ENCODE measurements at places on chromosomes 7 and 10.

DNA sequence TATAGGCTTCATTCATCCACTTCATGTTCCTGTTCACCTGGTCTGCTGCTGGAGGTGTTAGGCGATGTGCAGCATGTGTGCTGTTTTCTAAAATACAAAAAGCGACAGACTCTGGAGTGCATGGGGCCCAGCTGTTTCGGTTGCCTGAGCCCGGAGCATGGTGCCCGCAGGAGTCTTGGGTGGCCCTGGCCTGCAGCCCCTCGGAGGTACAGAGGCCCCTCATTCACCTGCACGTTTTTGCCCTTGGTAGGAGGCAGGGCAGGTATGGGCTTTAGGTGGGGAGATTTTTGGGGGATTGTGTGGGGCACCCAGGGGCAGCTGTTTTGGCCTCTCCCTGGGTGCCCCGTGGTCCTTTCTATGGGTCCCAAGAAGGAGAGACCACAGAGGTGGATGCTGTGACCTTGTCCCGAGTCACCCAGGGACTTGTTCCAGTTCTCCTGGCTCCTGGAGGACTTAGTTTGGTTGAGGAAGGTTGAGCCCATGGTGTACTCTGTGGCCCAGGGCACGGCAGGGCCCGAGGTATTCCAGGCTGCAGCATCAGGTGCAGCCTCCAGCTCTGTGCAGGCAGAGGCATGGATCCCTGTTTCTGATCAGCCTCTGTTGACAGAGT lies 130.7 kb downstream of the TRRAP start:
- no peak for DNase-seq

DNA sequence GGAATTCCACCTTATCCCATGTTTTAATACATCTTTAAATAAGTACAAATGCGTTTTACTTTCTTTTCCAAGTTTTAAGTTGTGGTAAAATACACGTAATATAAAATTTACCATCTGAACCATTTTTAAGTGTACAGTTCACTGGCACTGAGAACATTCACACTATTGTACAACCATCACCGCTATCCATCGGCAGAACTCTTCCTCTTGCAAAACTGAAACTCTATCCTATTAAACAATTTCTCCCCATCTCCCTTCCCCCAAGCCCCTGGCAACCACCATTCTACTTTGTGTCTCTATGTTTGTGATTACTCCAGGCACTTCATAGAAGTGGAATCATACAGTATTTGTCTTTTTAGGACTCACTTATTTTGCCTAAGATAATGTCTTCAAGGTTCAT lies 33.8 kb downstream of the HIP1 start:
- no peak for DNase-seq

GRCh38 chr7:27175626-27176523 lies 1.8 kb upstream of the HOXA10 start:
- DNase-seq, result no peak

DNA sequence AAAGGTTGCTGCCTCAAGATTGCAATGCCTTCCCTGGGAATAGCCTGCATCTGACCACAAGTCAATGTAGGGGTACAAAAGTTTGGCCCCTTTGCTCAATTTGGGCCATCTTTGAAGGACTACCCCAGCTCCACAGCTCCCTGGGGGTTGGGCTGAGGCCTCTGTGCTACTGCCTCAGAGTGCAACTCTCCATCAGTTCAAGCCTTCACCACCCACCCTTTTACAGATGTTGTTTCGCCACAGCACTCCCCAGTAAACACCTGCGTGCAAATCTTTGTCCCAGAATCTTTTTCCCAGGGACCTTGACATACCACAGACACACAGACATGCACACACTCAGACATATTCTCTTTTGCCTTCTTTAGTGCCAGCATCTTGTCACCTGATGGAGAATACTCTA lies 66.0 kb upstream of the ANKRD1 start:
- DNase-seq, result no peak

DNA sequence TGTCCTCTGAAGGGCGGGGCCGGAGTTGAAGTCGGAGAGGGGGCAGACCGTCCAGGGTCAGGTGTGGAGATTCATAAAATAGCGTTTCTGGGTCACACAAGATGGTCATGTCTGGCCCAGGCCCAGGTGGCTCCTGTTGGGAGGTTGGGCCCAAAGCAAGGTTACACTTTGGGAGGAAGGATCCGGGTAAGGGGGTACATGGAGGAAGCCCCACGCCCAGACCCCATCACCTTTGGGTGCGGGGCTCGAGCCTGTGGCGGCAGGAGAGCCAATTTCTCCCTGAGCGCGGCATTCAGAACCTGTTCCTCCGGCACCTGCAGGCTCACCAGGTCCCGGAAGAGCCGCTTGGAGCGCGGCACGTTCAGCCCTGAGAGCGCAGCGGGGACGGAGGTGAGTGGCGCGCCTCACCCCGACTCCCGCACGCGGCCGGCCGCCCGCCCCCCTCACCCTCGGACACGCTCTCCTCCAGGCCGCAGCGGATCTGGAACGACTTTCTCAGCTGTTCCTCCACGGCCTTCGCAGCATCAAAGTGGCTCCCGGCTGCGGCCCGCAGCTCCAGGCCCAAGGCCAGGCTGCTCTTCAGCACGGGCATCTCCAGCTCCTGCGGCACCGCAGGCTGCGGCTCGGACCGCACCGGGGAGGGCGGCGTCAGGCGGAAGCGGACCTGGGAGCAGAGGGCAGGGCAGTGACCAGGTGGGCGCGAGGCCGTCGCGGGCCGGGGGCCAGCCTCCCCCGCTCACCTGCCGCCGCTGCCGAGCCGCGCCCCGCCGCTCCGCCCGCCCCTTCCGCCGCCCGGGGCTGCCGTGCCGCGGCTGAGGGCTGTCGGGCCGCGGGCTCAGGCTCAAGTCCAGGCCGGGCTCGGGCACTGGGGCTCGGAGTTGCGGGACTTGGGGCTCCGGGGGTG lies 644 bp downstream of the PPP1R35 start:
- DNase-seq, result peak; percentile 50

DNA sequence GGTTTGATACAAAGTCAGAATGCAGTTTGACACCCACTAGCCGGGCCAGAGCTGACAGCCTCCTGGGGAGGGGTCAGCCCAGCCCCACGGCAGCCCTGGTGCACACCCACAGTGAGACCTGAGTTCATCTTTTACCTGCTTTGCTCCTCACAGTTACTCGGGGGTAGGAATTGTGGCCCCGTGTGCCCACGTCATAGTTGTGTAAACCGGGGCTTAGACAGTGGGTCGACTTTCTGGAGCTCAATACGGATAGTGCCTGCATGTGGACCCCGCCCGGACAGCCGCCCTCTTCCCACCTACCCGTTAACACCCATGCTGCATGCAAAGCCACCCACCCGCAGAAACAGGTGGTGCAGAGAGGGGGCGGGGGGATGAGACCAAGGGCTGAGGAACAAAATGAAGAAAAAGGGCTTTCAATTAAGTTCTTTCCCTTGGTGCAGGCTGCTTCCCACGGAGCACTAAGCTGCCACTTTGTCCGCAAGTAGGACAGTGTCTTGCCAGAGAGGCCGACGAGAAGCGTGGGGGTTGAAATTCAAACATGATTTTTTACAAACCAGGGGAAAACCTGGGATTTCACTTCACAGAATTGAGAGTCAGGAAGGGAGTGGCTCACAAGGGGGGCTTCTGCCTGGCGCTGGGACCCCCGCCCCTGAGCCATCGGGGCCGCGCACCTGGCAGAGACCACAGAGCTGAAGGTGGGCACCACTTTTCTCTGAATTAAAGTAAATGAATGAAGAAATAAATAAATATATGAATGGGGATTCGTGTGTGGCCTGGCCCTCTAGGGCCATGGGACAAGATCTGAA lies 24.6 kb upstream of the FOXL3 start:
- no peak for DNase-seq

- DNase-seq, result peak; percentile 85
These were observed 11.2 kb downstream of the SLC13A4 start for GRCh38 chr7:135716677-135717238.

DNA sequence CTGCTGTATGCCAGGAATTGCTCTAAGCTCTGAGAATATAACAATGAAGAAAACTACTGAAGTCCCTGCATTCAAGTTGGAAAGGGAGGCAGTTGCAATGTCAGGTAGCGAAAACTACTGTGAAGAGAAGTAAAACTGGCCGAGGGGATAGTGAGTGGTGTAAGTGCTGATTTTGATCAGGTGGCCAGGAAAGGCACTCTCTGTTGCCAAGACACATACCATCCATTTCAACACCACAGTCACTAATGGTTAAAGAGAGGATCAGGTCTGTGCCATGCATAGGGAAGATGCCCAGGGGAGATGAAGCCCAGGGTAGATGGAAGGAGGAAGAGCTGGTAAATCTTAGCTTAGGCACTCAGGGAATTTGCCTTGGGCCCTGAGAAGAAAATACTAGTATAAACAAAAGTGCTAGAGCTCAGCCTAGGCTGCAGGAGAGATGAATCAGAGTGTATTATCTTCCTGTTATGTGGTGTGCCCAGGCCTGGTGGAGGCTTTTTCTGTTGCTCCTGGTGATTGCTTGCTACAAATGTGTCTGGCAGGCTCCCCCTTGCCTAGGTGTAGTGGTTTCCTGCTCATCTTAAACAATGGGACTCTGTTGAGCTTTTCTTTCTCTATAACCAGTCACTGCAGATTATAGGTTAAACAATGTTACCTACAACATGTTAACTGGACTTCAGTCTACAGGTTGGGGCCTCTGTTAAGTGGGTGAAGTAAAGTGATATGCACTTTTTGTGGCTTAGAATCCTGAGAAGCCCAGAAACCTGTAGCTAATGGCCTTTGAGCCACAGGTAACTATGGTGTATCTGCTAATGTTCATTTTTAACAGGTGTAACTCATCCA lies 125.5 kb downstream of the LRRC4 start:
- no peak for DNase-seq

GRCh38 chr10:130618647-130619046 lies 482.5 kb downstream of the GLRX3 start:
- DNase-seq, result no peak

DNA sequence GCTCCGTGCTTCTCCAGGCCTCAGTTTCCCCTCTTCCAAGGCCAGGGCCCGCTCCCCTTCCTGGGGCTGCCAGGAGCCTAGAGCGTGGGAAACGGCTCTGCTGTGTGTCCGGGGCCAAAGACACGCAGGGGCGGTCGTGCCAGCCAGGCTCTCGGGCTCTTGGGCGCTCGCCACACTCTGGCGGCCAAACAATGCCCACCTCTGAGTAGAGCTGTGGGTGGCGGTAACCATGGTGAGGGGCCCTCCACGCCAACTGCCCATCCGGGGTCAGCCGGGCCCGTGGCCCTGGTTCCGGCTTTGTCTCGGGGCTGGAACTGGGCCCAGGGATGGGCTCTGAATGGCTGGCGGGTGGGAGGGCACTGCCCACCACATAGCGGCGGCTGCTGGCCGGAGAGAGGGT lies 16.0 kb downstream of the GRIFIN start:
- DNase-seq, result no peak

DNA sequence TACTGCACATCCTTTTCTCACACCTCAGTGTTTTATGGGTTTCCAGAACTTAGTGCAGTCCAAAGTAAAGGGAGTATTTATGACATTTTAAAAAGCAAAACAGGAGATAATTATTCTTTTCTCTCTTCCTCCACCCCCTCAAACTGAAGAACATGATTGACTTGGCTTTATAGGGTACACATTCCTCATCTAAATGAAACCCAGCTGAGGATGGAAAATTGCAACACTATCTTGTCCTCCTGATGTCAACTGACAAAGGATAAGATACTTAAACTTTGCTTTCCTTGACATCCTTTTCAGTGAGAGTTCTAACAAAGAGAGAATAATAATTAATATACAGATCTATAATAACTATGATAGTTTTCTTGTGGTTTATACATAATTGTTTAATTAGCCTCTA lies 299.1 kb downstream of the BBS9 start:
- no peak for DNase-seq

DNA sequence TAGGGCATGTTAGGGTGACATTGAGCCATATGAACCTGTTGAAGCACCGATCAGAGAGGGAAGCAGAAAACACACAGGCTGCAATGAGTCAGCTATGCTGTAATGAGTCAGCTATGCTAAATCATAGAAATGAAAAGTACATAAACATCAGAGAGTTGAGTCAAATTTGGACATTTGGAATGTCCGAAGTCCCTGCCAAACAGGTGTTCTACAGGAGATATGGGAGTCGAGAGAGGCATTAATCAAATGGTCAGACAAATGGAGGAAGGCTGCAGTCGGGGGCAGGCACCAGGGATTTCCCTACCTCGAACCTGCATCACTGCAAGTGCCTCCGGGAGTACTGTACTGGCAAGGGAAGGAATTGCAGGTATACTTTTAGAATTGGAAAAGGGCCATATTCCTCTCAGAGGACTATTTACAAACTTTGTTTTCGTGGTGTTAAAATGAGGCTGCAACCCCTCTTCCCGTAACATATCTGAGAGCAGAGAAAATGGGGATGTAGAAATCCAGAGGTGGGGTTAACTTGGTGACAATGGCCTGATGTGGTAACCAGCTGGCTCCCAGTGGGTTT lies 8.8 kb upstream of the ZC3HAV1 start:
- DNase-seq, result peak; percentile 58

DNA sequence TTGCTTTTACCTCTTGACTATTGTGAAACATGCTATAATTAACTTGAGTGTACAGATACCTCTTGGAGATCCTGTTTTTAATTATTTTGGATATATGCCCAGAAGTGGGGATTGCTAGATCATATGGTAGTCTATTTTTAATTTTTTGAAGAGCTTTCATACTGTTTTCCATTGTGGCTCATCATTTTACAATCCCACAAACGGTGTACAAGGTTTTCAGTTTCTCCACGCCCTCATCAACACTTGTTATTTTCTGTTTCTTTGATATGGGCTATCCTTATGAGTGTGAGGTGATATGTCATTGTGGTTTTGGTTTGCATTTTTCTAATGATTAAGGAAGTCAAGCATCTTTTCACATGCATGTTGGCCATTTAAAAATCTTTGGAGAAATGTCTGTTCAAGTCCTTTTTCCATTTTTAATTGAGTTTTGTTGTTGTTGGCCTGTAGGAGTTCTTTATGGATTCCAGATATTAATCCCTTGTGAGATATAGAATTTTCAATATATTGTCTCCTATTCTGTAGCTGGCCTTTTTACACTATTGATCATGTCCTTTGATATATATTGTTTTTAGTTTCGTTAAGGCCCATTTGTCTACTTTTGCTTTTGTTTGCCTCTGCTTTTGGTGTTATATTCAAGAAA lies 7.5 kb downstream of the AGK start:
- no peak for DNase-seq

GRCh38 chr7:10474048-10474447 lies 499.6 kb upstream of the PHF14 start:
- DNase-seq, result peak; percentile 14

DNA sequence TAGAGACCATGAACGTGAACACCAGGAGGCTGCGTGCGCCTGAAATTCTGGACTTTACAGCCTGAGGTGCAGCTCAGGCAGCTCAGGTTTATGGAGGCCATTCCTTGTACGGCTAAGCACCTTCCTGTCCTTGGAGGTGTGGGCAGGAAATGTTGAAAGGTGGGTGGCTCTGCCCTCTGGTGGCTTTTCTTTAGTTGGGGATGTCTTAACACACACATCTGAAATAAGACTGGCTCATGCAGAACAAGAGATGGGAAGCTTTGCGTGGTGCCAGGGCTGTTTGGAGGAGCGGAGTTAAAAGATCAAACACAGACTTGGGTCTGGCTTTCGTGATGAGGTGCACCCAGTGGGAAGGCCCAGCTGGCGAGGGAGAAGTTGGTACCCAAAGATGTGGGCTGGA lies 64.1 kb downstream of the DOCK1 start:
- peak; percentile 44 for DNase-seq

- DNase-seq, result peak; percentile 61
These were observed 1.8 kb upstream of the ZNF503 start for GRCh38 chr10:75403144-75403938.

Measured in ACHN (cell line).